ENCODE measurements at places on chromosomes 16 and 17.

DNA sequence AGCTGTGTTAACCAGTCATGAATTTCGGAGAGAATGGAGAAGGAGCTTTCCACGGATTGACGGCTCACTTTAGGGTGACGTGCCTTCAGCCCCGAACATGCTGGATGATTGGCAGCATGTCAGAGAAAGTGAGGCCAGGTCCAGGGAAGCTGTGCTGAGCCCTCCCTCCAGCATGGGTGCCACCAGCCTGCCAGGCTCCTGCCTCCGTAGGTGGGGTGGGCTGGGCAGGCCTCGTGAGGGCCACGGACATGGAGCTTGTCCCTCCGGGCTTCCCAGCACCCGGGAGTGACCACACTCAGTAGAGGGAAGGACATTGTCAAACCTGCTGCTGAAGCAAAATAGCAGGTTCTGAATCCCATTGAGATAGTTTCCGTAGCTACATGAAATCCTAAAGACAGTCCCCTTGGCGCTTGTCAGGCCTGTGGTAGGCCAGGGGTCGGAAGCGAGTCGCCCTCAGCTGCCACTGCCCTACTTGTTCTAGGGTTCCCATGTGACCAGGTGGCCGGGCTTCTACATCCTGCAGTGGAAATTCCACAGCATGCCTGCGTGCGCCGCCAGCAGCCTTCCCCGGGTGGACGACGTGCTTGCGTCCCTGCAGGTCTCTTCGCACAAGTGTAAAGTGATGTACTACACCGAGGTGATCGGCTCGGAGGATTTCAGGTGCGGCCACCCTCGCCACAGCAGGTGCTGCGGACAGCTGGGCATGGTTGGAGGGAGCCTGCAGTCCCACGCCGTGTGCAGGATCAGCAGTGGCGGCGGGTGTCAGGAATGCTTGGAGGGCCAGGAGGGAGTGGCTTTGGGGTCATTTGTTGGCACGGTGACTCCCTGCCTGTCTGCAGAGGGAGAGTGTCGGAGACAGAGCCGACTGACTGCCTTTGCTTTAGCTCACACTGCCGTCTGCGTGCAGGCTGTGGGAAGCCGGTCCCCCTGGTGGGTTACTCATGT, 72.3 kb downstream of the SEC14L1 start:
- no peak for DNase-seq

DNA sequence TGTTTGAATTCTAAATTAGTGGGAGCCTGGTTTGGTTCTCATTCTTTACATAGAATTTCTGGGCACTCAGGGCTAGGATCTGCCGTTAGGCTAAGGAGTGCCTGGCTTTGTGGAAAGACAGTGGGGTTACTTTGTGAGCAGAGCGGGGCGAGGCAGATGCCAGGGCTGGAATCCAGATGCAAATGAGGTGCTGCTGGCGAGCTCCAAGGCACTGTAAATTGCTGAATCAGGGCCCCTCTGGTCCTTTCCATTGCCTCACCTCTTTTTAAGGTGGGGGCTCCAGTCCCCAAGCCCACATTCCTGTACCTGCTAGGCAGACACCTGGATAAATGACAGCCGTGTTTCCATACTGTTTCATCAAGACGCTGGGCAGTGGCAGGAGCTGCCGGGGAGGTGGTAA, 33.8 kb downstream of the PIPOX start:
- no peak for DNase-seq

- DNase-seq: no peak
Measured at GRCh38 chr17:77963441-77963840, 4.9 kb downstream of the TNRC6C start.

GRCh38 chr16:5875416-5875815, 777.8 kb upstream of the EEF2KMT start:
- DNase-seq: no peak

DNA sequence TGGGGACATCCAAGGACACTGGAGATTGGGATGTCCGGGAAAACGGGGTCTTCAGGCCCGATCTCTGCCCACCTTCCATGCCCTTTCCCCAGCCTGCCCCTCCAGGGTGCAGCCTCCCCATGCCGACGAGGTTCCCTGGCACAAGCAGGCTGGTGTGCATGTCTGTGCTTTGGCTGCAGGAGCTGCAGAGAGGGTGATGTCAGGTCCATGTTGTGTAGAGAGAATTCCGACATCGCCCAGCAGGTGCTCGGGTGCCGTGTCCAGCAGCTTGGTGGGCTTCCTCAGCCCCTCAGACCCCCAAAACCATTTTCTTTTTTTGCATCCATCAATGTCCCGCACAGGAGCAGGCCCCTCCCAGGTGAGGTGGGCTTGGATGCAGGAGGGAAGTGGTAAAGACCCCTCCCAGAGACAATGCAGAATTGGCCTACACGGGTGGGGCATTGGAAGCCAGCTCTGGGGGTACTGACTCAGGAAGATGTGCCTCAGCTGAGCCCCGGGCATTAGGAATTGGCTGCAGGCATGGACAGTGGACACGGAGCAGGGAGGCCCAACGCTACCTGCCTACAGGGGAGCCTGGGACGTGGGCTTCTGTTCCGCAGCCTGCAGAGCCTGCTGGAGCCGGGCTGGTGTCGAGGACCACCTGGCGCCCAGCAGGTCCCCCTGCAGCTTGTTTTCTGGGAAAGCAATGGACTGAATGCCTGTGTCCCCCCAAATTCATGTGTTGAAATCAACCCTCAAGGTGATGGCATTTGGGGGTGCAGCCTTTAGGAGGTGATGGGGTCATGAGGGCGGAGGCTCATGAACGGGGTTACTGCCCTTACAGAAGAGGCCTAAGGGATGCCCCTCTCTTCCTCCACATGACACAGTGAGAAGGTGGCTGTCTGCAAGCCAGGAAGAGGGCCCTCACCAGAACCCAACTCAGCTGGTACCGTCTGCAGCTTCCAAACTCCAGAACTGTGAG, 97.5 kb downstream of the METRNL start:
- no peak for DNase-seq

GRCh38 chr16:88743693-88744576, 37.6 kb downstream of the CTU2 start:
- peak; percentile 89 for DNase-seq

GRCh38 chr16:80594756-80595155, 54.0 kb downstream of the DYNLRB2 start:
- DNase-seq: no peak

GRCh38 chr16:46862555-46863447, 21.4 kb upstream of the GPT2 start:
- peak; percentile 38 for DNase-seq

DNA sequence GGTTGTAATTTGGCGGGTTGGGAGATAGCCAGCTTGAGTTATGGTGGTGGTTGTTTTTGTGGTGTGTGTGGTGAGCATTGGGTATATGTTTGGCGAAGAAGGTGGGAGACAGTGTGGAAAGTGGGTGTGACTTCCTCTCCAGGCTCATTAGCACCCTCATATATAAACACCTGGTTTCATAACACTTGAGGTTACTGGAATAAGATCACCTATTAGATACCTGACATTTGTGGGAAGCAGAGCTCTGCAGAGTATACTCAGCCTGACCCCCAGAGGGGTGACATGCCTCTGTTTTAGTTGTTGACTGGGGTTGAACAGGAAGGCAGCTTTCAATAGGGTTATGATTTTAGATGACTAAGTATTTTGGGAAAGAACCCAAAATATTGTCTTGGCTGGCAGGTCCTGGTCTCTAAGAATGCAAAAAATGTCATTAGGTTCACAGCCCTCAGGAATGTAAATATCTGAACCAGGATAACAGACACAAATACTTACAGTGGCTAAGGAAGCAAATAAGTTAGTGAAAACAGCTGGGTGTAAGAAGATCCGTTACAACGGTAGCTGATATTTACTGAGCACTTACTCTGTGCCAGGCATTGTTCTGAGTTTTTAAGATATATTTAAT, 18.3 kb upstream of the EFCAB13 start:
- DNase-seq: no peak

DNA sequence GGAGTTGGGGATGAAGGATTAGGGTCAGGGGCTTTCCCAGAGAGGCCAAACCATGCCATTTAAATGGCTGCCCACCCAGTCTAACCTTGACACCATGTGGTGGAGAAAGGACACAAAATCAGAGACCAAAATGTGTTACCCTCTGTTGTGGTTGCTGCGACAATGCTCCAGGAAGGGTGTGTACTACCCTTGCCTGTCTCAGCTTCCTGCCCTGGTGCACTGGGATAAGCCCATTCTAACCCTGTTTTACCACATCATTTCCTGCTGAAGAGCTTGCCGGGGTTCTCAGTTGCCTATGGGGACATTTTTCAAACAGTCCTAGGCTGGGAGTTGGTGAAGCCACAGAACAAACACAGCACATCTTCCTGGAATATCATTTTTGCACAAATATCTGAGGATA, 4.9 kb downstream of the OR4D1 start:
- DNase-seq: peak; percentile 29

DNA sequence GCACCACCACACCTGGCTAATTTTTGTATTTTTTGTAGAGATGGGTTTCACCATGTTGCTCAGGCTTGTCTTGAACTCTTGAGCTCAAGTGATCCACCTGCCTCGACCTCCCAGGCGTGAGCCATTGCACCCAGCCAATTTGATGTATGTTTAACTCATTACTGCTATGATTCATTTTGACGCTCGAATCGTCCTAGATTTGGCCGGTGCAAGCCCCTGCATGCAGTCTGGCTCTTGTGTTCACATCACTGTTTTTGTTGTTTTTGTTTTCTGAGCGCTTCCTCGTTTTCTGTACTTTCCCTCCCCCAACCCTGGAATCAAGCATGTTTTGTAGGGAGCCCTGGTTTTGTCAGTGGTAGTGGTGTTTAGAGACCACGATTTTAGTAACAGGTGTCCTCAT, 7.8 kb upstream of the DUS1L start:
- no peak for DNase-seq

DNA sequence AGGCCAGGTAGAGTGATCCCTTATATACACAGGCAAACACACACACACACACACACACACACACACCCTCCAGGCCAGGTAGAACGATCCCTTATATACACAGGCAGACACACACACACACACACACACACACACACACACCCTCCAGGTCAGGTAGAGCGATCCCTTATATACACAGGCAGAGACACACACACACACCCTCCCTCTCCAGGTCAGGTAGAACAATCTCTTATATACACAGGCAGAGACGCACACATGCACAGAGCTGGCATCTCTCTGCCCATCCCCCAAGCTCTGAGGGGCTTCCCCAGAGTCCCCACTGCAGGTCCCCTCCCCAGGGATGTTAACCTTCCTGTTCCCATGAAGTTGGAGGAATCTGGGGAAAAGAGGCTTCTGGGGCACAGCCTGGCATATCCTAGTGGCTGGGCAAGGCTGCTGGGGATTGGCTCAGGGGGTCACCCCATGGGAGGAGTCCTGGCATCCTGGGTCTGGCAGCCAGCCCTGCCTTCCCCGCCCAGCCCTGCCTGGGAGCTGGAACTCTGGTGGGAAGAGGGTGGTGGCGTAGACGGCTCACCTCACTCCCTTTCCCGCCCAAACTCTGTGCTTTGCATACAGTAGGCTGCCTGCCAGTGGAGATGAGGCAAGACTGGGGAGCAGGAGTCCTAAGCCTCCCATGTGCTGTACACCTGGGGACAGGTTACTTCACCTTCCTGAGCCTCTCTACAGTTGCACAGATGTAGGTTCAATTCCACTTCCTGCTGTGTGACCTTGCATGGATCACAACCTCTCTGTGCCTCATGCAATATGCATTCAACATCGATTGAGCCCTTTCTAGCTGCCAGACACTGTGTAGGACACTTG, 41.8 kb downstream of the TEKT5 start:
- DNase-seq: peak; percentile 92

- no peak for DNase-seq
Measured at GRCh38 chr17:60167065-60167741, 17.4 kb downstream of the CA4 start.

DNA sequence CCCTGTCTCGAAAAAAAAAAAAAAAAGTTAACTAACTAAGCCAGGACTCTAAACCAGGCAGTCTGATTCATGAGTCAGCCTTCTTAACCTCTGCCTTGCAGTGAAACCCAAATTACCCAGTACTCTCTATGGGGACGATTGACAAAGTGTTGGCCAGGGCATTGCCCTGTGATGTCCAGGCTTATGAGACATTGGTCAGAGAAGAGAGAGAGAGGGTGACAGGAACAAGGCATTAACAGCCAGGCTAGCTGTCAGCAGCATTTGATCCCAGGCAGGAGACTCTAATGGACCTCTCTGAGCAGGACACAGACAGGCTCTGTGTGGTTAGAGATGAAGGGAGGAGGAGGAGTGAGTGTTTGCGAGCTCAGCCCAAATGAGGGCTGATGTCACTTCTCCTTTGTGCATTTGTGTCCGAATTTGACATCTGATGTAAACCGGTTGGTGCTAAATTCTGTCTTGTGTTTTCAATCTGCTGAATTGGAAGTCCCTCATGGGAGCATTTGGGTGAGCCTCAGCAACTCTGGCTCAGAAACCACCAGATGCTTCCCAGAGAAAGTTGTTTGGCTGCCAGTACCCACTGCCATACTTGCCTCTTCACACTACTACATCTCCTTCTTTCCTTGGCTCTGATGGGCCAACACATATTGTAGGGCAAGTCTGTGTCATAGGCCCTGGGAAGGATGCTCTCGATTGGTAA, 4.3 kb upstream of the MYL4 start:
- DNase-seq: no peak

DNA sequence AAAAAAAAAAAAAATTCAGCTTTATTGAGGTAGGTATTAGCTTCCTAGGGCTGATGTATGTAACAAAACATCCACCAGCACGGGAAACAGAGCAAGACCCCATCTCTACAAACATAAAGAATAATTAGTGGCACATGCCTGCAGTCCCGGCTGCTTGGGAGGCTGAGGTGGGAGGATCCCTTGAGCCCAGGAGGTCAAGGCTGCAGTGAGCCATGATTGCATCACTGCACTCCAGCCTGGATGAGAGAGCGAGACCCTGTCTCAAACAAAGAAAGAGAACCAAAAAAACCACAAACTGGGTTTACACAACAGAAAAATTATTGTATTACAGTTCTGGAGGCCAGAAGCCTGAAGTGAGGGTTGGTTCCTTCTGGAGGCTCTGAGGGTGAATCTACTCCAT, 4.0 kb upstream of the MMP25 start:
- DNase-seq: no peak

DNA sequence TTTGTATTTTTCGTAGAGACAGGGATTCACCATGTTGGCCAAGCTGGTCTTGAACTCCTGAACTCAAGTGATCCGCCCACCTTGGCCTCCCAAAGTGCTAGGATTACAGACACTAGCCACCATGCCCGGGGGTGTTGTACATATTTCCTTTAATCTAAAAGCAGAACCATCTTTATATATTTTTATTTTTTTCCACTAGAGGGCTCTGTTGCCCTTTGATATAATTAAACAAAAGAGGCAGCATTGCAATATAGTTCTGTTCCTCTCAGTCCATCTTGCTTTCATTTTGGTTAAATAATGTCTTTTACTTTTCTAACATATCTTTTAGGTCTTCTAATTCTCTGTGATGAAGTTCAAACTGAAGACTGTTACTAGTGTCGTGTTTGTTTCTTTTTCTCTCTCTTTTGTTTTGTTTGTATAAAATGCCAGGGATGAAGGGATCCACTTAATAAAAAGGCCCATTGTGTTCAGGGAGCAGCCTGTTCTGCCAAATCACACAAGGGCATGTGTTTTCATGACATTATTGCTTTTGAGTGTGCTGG, 23.4 kb downstream of the WWOX start:
- no peak for DNase-seq

Data from upper lobe of left lung (tissue), 6 donors.